ENCODE measurements at places on chromosomes 16 and 17. TPM values are rescaled to one million over a fixed set of nuclear protein-coding genes. Genes with fewer than 3 reads are reported as not detected.

NCOR1 gene
- total RNA-seq = 62.3 TPM

CCL7 gene
- total RNA-seq = 0.21 TPM

CLEC3A gene
- total RNA-seq = not detected

TK1 gene
- total RNA-seq = 228 TPM

TAT gene
- total RNA-seq = 0.06 TPM

KRT23 gene
- total RNA-seq = 0.29 TPM

EPN2 gene
- total RNA-seq = 58.2 TPM

C16orf96 gene
- not detected for total RNA-seq

HAP1 gene
- total RNA-seq = 1.3 TPM

CDC42EP4 gene
- 64.1 TPM for total RNA-seq

ZFPM1 gene
- 6.6 TPM for total RNA-seq

PRSS27 gene
- 0.82 TPM for total RNA-seq

TANC2 gene
- 47.1 TPM for total RNA-seq

MED13 gene
- 20.2 TPM for total RNA-seq

CA7 gene
- not detected for total RNA-seq

SALL1 gene
- total RNA-seq = 0.38 TPM

PRSS53 gene
- total RNA-seq = 2.5 TPM

MYH1 gene
- total RNA-seq = not detected

GID4 gene
- 10.5 TPM for total RNA-seq

All from A549 treated with Hydrocortisone at 1 μM for 4 hours (cell line).